ENCODE measurements at places on chromosomes 16 and 17. TPM values are rescaled to one million over a fixed set of nuclear protein-coding genes. Genes with fewer than 3 reads are reported as not detected.

The KRTAP4-6 gene
- polyA plus RNA-seq, result not detected

The MEIOC gene
- not detected for polyA plus RNA-seq

The ZNF174 gene
- polyA plus RNA-seq, result 3.5 TPM

The ADAT1 gene
- polyA plus RNA-seq, result 14.4 TPM

The WFDC1 gene
- polyA plus RNA-seq, result 2.6 TPM

The ARL5C gene
- not detected for polyA plus RNA-seq

The HP gene
- polyA plus RNA-seq, result 43.5 TPM

The SLC47A2 gene
- not detected for polyA plus RNA-seq

The CRISPLD2 gene
- polyA plus RNA-seq, result 11.5 TPM

The NUPR1 gene
- polyA plus RNA-seq, result 117 TPM

The APOBR gene
- polyA plus RNA-seq, result 0.70 TPM

The LDHD gene
- 20.3 TPM for polyA plus RNA-seq

The HIGD1B gene
- polyA plus RNA-seq, result 14.6 TPM

The ANKRD40CL gene
- not detected for polyA plus RNA-seq

The CCL3 gene
- 0.56 TPM for polyA plus RNA-seq

All from pancreas (tissue), 10 donors.